ENCODE measurements at places on chromosomes 5 and 9.

DNA sequence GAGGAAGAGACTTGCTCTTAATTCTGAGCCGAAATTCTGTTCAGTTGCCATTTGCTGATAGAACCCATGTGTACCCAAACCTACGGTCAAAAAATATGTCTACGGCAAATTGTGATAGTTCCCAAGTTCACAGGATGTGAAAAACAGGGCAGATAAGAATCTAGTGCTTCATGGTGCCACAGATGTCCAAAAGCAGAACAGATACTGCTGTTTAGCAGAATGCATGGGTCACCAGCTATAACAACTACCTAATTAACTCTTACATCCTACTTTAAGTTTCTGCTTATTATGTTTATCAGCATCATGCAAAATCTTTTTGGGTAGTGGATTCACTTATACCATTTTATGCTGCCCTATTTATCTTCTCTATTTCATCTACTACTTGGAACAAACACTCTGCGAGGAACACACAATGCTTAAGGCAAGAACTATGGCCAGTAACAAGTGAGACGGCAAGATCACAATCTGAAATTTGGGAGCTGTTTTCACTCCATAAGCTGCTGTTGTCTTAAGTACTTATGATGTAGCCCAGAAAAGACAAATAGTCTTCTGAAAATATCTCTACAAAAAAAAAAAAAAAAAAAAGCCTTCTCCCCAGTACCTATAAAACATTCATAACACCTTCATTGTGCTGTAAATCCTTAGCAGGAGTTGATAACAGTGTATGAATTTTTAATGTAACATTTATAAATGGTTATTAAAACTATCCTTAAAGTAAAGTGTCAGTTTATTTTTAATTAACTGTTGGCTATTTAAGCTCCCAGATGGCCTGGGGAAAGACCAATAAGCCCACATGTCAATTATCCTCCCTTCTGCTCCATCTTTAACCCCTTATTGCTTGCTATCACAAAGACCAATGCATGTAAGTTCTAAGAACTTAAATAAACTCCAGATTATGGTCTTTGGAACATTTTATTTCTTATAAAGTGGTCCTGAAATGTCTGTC is 232.3 kb downstream of the TLR4 start:
- DNase-seq, result no peak

GRCh38 chr9:16012621-16013020 is 459.8 kb downstream of the CCDC171 start:
- DNase-seq, result no peak

DNA sequence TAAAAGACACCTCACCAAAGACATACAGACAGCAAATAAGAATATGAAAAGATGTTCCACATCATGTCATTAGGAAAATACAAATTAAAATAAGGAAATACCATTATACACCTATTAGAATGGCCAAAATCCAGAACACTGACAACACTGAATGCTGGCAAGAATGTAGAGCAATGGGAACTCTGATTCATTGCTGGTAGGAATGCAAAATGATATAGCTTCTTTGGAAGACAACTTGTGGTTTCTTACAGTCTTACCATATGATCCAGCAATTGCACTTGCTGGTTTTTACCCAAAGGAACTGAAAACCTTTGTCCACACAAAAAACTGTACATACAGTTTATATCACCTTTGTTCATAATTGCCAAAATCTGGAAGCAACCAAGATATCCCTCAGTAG is 6.5 kb downstream of the TMEM161B start:
- no peak for DNase-seq

- no peak for DNase-seq
These were observed 222.4 kb downstream of the FBN2 start for GRCh38 chr5:128315671-128316070.

DNA sequence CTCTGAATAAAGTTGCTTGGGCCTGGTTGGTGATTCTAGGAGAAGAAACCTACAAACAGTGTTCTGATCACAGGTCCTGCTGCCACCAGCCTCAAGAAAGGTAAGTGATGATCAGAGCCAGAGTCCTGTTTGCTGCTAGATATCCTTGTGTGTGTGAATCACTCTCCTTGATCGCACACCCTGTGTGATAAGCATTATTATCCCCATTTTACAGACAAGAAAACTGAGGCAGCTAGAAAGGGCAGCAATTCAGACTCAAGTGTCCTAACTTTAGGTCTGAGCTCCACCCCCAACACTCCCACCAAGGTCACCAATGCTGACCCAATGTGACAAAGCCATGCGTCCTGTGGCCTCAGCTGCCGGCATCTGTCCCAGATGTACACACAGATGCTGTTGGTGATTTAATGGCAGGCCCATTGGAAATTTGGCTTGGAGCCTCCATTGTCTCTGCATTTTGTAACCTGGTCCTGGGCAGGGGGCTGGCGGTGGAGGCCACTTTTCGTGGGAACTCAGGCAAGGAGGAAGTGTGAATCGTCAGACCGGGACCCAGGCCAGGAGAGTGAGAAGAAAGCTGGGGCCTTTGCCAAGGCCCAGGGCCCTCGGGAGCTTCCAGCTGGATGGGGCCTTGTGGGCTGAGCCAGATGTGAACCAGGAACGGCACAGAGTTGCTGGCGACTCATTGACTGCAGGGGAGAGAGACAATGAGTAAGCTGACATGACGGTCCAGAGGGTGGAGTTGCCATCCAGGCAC is 29.8 kb upstream of the GGTA1 start:
- no peak for DNase-seq

DNA sequence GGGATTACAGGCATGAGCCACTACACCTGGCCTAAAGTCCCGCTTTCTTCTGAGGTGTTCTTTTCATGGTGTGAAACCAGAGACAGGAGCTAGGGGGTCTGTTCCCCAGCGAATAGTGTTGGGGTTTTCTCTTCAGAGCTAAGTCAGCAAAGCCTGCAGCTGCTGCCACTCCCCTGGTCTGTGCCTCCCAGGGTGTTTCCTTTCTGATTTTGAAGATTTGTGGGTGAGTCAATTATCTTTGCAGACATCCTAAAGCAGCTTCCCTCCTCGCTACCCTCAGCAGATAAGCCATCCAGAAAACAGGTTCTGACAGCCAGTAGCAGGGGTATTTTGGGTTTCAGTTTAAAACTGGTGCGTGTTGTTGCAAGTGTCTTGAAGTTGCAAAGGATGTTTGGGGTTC is 72.0 kb upstream of the IQGAP2 start:
- DNase-seq, result no peak

DNA sequence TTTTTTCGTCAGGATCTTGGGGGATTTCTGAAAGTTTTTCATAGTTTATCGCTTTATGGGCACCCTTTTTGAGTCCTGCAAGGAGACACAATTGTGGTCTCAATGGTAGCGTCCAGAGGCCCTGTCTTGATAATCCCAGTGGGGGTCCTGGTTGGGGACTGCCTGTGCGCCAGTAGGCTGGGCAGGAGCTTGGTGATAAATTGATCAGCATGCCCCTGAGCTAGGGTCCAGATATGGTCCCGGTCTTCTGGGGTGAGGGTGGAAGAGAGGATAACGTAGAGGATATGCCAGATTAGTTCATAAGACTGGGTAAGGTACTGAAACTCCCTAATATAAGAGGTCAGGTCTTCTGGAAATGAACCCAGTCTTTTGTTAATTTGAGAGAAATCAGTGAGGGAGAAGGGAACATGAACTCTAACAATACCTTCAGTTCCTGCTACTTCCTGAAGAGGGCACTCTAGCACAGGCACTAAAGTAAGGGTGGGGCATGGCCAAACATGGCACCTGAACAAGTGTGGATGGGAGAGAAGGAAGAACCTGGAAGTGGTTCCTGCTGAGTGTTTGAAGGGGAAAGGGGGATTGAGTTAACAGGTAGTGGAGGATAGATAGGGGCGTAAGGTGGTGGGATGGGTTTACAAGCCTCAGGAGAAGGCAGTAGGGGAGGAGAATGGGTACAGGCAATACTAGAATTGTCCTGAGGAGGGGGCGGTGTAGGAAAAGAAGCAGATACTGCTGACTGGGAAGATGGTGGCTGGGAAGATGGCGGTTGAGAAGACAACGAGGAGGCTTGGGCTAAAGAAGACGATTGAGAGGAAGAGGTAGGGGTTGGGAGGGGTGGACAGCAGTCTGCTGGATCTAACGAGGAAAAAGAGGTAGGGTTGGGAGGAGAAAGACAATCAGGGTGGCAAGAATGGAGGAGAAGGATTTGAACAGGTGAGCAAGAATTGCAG is 33.8 kb upstream of the ANXA2R start:
- DNase-seq, result peak; percentile 13

DNA sequence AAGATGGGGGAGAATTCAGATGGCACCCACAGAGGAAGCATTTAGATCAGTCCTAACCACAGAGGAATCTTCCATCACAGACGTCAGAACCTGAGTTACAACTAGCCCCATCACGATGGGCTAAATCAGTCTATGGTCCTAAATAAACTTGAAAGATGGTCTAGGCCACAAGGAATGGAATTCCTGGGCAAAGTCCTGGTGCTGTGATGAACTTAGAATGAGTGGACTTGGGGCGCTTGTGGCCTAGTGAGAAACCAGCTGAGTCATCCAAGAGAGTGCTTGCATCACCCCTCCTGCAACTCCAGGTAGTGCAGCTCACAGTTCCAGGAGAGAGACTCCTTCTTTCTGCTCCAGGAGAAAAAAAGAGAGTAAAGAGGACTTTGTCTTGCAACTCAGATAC is 722.9 kb upstream of the RGMB start:
- DNase-seq, result no peak

Measured in SHP77 treated with DMSO at 0.1 percent for 48 hours (cell line).